ENCODE measurements at places on chromosomes 3 and 15. TPM values are rescaled to one million over a fixed set of nuclear protein-coding genes. Genes with fewer than 3 reads are reported as not detected.

Gene RAF1
- total RNA-seq = 53.7 TPM

Gene LTK
- total RNA-seq = not detected

Gene MUC20
- 21.8 TPM for total RNA-seq

Gene DPPA2
- not detected for total RNA-seq

Gene MCF2L2
- not detected for total RNA-seq

Gene PLSCR2
- total RNA-seq = not detected

Gene BFSP2
- total RNA-seq = not detected

DNA sequence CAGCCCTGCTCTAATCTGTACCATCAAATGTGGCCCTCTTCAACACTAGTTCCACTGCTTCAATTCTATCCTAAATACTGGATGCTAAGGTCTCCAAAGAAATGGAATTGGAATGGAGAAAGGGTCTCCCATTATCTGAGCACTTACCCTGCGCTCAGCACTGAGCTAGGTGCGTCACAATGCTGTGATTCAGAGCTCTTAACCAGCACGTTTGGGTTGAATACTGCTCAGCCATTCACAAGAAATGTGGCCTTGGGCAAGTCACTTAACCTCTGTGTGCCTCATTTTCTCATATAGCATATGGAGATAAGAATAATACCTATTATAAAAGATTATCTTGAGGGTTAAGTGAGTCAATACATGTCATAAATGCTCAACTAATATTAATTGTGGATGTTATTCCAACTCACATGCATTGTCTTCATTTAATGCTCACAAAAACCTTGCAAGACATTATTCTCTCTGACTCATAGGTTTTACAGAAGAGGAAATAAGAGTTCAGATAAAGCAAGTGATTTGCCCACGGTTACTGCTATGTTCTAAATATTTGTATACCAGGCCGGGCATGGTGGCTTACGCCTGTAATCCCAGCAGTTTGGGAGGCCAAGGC is 27.4 kb upstream of the SRGAP3 start:
- H3K27me3 ChIP-seq = no peaks in the 10 kb centered on the region
- no peak overlapping the region for H3K4me3 ChIP-seq
- H3K27ac ChIP-seq = no peak overlapping the region
- DNase-seq = no peak

DNA sequence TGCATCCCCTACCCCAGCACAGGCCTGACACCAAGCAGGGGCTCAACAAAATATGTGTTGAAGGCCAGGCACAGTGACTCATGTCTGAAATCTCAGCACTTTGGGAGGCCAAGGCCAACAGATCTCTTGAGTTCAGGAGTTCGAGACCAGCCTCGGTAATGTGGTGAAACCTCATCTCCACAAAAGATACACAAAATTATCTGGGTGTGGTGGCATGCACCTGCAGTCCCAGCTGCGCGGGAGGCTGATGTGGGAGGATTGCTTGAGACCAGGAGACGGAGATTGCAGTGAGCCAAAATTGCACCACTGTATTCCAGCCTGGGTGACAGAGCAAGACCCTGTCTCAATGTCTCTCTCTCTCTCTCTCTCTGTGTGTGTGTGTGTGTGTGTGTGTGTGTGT is 30.7 kb upstream of the CYP11A1 start:
- H3K27ac ChIP-seq = no peak overlapping the region
- H3K4me3 ChIP-seq = no peak overlapping the region
- no peaks in the 10 kb centered on the region for H3K27me3 ChIP-seq
- no peaks in the 10 kb centered on the region for H3K4me1 ChIP-seq
- no peak for DNase-seq
- no peaks in the 10 kb centered on the region for H3K36me3 ChIP-seq

DNA sequence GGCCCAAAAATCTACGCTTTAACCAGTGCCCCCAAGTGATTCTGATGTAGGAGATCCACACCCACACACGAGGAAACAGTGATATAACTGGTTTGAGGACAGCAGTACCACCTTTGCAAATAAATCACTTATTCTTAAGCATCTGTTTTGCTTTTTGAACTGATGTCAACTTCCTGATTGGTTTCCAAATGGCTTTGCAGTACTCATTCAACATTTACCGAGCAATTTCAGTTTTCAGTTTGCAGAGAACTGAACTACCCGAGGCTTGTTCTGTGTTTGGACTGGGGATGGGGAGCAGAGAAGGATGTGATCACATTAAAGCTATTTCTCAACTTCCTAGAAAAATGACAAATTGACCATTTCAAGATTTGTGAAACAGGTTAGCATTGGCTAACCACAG is 1.1 kb upstream of the GYG1 start:
- H3K36me3 ChIP-seq = no peaks in the 10 kb centered on the region
- H3K27me3 ChIP-seq = no peaks in the 10 kb centered on the region
- H3K4me1 ChIP-seq = peaks cover 13% of the 10 kb centered on the region

GRCh38 chr15:100471933-100472332 is 56.8 kb downstream of the CERS3 start:
- no peaks in the 10 kb centered on the region for H3K36me3 ChIP-seq
- H3K4me3 ChIP-seq = no peak overlapping the region
- no peaks in the 10 kb centered on the region for H3K4me1 ChIP-seq
- no peak for DNase-seq
- H3K27me3 ChIP-seq = no peaks in the 10 kb centered on the region

DNA sequence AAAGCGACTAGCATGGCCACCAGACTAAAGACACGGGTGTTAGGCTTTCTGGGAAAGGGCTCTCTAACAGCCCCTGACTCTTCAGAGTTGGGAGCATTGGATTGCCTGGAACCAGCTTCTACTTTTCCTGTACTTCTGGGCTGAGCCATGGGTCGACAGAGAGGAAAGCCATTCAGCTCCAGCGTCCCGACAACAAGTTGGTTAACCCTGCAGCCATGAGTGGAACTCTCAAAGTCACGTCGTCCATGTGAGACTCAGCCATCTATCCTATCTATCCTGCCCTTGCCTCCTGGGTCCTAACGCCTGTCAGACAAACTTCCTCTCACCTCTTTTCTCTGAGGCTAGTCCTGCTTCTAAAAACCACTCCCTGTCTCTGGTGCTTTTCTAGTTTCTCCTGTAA is 32.6 kb upstream of the TBC1D5 start:
- H3K27ac ChIP-seq = no peak overlapping the region
- no peaks in the 10 kb centered on the region for H3K36me3 ChIP-seq
- DNase-seq = no peak
- H3K4me3 ChIP-seq = no peak overlapping the region
- H3K4me1 ChIP-seq = no peaks in the 10 kb centered on the region

DNA sequence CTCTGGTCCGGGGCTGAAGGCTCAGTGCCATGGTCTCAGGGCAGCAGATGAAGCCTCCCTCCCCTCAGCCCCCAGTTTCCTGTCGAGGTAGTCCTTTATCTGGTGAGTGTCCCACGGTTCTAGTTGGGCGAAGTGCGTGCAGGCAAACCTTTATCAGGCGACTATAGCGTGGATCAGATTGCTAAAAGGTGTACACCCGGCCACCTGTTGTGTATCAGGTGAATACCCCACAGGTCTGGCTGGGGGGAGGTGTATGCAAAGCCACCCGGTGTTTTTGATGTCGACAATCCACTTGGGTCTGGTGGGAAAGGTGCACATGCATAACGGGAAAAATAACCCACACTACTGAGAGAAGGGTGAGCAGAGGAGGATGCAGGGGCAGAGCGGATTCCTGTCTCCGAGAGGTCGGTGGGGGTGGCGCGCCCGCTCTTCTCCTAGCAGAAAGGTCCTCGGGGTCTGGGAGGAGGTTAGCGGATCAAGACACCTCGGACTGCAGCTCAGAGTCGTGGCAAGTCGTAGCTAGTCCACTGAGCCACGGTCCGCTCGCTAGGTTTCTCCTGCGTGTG is 507 bp downstream of the SLC12A6 start:
- peak overlapping the region; percentile 58 for H3K4me3 ChIP-seq
- peaks cover 22% of the 10 kb centered on the region for H3K4me1 ChIP-seq
- H3K27ac ChIP-seq = peak overlapping the region; percentile 91

DNA sequence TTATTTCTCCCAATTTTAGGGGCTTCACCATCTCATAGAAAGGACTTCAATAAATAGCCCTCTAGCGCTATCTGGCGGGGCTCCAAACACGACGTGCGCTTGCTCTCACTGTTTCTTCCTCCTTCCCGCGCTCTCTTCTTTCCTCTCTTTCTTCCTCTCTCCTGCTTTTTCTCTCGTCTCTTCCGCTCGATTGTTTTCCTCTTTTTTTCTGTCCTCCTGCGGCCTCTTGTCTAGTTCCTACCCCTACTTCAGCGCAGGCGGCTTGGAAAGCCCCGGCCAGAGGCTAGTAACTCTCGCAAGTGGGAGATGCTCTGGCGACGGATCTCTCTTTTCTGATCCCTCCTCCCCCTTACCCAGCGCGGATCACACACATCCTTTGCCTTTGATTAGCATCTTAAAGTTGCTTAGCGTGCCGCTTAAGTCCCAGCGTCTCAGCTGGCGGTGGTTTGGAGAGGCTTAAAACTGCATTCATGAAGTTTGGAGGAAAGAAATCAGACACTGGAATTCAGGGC is 6.2 kb upstream of the MEIS2 start:
- no peak overlapping the region for H3K4me3 ChIP-seq
- H3K27me3 ChIP-seq = no peaks in the 10 kb centered on the region
- peak; percentile 17 for DNase-seq
- peaks cover 18% of the 10 kb centered on the region for H3K4me1 ChIP-seq

DNA sequence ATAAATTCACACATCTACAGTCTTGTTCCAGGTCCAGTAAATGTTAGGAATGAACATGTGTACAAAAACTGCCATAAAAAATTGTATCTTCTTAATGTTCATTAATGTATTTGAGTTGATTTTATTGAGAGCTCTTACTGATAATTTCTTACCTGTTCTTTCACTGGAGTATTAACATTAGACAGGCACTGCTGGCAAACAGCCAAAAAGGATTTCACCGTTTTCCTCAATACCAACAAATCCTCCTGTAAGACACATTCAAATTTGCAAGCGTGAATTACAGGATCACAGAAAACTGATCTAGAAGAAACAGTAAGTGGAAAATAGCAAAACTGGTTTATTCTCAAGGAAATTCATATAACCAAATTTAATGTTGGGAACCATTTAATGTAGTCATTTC is 127.4 kb downstream of the PCCB start:
- no peak overlapping the region for H3K4me3 ChIP-seq
- no peak for DNase-seq
- no peaks in the 10 kb centered on the region for H3K27me3 ChIP-seq
- H3K4me1 ChIP-seq = no peaks in the 10 kb centered on the region

DNA sequence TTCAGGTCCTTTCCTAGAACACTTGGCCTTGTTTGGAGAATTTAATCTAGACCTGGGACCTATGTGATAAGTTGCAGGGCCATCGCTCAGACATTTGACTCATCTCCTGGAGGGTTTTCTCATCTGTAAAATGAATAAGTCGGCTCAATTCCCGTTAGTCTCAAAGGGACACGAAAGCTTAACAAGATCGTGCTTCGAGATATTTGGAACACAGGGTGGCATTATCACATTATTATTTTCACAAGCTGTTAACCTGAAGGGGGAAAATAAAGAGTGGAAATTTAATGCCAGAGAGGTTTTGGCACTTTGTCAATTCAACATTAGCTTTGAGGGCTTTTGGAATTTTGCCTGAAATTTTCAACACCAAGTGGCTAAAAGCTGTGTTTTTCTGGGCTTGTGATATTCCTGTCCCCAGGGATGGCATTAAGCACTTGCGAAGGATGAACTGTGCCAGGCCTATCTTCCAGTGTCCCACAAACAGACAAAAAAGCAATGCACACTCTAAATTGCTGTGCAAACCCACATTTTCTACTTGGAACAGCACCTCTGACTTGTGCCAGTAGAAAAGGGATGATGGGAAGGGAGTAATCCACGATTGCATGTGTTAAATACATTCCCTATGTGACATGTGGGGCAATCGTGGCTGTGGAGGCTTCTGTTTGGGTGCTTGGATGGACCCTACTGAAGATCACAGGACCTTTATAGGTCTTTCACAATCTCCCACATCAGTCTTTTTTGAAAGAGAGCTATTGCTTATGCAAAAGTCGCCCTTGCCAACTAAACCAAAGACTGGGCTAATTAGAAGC is 478.7 kb downstream of the MFSD1 start:
- no peak overlapping the region for H3K27ac ChIP-seq
- DNase-seq = no peak
- H3K4me3 ChIP-seq = no peak overlapping the region
- H3K4me1 ChIP-seq = no peaks in the 10 kb centered on the region
- no peaks in the 10 kb centered on the region for H3K36me3 ChIP-seq
- no peaks in the 10 kb centered on the region for H3K27me3 ChIP-seq

DNA sequence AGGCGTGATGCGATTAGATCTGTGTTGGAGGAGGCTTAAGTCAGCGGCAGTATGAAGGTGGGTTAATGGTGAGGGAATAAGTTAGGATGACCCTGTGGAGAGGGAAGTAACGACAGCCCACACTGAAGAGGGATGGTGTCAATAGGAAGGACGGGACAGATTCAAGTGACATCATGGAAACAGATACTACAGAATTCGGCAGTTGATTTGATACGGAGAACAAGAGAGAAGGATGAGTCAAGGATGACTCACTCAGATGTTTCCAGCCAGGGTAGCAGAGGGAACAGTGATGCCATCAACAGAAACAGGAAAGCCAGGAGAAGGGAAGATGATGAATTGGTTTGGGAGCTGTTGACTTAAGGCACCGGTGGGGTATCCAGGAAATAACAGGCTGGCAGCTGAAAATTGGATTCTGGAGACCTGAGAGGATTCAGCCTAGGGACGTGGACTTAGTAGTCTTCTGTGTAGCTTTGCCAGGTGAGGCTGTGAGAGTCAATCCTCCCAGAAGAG is 38.0 kb downstream of the SHC4 start:
- H3K4me3 ChIP-seq = no peak overlapping the region
- H3K27ac ChIP-seq = no peak overlapping the region
- no peak for DNase-seq
- H3K27me3 ChIP-seq = no peaks in the 10 kb centered on the region
- no peaks in the 10 kb centered on the region for H3K36me3 ChIP-seq
- no peaks in the 10 kb centered on the region for H3K4me1 ChIP-seq
